ENCODE measurements at places on chromosomes 7 and 10.

DNA sequence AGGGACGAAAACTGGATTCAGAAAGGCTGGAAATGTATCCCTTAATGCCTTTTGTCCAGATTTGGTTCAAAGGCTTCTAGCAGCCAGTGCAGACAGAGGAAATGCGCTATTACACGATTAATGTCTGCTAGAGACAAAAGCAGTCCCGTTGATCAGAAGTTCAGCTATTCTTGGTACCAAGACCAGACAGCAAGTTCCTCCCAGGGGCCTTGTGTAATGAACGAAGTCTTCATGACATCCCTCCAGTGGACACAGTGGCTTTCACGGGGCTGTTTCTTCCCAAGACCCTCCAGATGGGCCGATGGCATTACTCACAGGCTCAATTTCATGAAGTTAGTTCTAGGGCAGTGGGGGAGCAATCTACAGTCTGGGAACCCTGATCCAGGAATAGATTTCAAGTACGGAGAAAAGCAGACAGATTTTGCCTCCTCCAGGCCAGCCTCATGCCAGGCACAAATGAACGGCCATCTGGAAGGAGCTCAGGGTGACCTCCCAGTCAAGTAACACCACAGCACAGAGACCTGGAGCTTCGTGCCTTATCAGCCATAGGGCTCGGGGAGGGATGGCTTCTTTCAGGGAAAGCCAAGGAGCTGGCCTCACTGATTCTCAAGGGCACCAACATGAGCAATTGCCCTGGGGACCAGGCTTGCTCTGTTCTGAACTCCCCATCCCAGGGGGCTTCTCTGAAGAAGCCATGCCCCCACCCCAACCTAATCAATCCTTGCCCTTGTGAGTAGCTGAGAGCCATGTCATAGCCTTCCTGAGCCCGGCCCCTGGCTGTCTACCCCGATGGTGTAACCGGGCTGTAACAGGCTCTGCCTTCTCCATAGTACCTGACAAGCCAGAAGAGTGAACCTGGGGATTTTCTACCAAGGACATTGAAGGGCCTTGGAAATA lies 101.1 kb downstream of the PRKAG2 start:
- no peak for DNase-seq

- peak; percentile 72 for DNase-seq
Observed at GRCh38 chr7:121449329-121449728, 53.2 kb upstream of the FAM3C start.

DNA sequence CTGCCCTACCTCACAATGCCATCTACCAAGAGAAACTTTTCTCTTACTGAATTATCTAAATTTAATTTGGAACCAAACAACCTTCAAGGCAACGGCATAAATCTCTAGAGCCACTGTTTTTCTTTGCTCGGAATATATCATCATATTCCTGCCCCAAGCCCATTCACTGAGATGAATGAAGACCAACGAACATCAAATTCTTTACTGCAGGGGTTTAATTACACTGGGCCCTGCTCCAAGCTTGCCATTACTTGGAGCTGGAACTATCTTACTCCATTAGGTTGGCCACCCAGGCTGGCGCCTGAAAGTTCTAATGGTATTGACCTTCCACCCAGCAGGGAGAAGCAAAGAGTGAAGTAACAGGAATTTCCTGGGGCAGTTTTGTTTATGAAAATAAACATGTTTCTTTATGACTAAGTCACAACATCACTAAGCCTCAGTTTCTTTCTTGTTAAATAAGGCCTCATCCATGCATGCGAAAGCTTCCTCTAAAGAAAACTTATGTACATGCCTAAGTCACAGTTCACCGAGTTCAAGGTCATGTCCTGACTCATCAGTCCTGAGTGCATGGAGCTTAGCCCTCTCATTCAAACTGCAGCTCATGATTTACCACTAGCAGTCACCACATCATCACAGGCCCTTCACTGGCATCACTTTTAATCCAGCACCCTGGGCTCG lies 42.1 kb upstream of the ANAPC16 start:
- DNase-seq, result no peak

DNA sequence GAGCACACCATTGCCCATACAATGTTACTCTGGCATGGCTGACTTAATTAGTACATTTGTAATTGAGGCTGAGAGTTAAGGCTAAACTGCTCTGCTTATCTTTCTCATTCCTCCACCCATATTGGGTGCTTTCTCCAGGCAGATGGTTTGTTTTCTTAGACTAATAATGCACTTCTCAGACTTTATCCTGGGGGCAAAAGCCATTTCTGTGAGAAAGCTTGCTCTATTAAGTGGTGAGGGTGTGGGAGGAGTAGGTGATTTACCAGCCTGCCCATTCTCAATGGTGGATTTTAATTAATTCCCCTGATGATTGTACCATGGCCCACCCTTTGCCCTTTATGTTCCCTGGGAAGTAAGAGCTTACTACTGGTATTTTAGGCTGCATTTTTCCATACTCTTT lies 174.8 kb downstream of the FOXP2 start:
- DNase-seq, result no peak

DNA sequence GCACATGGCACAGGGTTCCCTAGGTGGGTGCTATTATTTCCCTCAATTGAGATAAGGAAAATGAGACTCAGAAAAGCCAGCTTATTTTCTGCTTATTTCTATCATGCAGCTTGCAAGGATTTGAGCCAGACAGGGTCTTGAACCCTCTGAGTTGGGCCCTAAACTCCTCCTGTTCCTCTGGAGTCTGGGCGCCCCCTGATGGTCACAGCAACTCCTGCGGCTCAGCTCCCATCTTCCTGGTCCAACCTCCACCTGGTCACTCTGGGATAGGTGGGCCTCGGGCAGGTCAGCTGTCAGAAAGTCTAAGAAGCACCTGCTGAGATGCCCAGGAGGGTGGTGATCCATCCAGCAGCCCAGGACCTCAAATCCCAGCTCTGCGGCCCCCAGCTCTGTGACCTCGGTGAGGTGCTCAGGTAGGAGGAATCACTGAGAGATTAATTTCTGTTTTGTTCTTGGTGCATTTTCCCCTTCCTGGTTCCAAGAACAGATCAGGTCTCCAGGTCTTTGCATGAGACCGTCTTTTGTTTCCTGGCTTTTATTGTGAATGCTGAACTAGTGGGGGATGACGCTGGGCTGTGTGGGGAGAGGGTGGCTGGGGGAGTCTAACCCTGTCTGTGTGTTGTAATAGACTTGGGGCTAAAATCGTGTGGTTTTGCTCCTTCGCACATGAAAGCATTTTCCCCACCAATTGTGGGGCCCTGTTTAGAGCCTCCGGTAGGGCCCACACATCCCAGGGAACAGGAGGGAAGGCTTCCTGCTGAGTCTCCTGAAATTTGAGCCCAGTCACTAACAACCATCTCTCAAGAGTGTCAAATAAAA lies 32.8 kb downstream of the TMEM130 start:
- peak; percentile 33 for DNase-seq

GRCh38 chr7:24659505-24659904 lies 86.3 kb downstream of the PALS2 start:
- no peak for DNase-seq

DNA sequence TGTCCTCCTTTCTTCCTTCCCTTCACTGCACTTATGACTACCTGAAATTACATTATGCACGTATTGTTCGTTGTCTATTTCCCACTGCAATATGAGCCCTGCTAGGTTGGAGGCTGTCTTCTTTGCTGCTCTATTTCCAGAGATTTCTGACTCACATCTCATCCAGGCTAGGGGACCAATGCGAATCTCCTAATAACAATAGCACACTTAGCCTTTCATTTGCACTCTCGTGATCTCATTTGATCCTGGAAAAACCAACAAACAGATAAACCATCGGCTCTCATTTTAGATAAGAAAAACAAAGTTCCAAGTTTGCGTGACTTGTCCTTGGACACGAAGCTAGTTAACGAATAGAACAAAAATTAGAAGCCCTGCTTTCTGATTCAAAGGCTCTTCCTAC lies 1.4 kb downstream of the ZNF438 start:
- DNase-seq, result no peak

DNA sequence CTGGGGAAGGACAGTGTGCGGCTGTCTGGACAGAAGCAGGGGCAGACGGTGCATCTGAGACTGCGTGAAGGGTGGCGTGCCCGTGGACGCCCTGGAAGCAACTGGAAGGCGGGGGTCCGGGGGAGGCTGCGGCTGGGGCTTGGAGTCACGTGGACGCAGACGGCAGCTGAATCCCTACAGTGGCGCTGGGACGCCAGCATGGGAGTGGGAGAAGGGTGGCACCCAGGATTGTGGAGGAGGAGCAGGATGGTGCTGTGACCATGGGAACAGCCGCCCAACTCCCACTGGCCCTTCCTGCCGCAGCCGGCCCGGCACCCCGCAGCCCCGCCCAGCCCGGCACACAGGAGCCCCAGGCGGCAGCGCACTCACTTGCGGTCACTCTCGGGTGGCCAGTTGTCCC lies 9.7 kb downstream of the INTS1 start:
- no peak for DNase-seq

DNA sequence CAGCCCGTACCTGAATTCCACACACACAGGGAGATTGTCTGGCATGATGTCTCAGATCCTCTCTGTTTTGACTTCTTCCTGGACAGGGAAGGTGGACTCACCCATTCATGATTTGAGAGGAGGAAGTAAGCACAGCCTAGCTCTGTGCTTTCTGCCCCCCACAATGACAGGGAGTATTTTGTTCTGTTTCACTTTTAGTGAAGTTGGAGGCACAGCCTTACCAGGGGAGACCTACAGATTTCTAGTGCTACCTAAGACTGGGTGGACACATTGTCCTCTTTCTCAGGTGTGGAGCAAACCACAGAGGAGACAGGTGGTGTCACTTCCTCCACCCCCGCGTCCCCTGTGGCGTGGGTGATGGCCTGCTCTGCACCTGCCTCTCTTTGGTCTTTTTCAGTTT lies 408.6 kb upstream of the PFKP start:
- no peak for DNase-seq

DNA sequence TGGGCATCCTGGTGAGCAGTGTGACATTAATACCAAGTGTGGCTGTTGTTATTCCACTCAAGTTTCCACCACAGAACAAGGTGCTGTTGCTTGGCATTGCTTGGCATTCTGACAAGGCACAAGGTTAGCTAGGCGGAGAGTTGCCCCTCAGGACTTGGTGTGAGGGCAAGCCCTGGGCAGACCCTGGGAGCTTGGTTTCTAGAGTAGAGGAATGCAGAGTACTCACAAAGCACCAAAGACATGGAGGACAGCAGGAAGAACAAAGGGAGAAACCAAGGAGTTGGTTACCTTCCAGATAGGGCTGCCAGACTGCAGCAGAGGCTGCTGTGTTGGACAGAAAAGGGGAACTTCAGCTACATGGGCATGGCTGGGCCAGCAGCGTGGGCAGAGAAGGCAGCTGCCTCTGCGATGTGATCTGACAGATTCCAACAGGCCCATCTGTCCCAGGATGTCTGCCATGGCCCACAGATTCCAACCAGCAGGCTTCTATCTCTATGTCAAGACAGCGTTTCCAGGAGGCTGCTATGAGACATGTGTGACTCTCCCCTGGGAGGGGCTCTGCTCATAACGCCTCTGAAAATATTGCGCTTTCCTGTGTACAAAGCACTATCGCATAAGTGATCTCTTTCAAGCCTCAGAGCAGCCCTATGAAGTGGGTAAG lies 1.8 kb downstream of the GOLGA7B start:
- DNase-seq, result no peak

Data from SK-N-DZ (cell line).